ENCODE measurements at places on chromosomes 5 and 9.

GRCh38 chr9:1759009-1759408 is 256.1 kb upstream of the SMARCA2 start:
- DNase-seq: no peak

- no peak for DNase-seq
These were observed 80.9 kb upstream of the SNX2 start for GRCh38 chr5:122693963-122694362.

GRCh38 chr9:126515001-126515872 is 98.5 kb upstream of the LMX1B start:
- no peak for DNase-seq

- no peak for DNase-seq
These were observed 296.5 kb upstream of the ITGA1 start for GRCh38 chr5:52491071-52491787.

DNA sequence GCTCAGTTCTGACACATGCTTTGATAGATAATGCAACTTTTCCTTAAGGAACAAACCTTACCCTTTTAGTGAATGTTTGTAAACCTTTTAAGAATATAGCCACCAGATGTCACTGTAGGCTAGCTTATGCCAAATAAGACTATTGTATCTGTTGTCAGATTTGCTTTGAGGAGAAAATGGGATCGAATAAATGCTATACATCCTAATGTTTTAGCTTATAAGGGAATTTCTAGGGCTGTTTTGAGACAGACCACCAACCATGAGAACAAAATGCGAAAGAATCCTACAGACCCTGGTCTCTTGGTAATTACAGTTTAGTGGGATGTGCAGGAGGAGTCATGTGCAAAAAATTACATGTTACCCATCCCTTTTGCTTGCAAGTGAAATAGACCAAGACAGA is 127.6 kb upstream of the NMUR2 start:
- peak; percentile 43 for DNase-seq
